ENCODE measurements at places on chromosomes 6 and 20.

DNA sequence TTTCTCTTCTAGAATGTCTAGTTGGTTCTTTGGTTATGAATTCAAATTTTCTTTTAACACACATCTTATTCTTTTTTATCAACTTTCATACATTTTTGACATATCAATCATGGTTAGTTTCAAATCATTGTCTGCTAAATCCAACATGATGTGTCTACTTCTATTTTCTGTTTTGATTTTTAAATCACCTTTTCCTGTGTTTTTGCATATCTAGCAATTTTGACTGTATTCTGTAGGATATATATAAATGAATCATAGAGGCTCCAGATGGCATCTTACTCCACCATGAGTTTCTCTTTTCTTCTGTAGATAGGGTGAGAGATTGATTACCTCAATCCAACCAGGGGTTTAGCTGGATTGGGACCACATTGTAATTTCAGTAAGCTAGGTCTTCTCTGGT is 34.3 kb upstream of the CARMIL1 start:
- DNase-seq, result no peak

GRCh38 chr6:48881551-48881950 is 581.5 kb downstream of the MMUT start:
- no peak for DNase-seq

GRCh38 chr6:29461021-29461814 is 4.3 kb downstream of the OR2H1 start:
- no peak for DNase-seq

DNA sequence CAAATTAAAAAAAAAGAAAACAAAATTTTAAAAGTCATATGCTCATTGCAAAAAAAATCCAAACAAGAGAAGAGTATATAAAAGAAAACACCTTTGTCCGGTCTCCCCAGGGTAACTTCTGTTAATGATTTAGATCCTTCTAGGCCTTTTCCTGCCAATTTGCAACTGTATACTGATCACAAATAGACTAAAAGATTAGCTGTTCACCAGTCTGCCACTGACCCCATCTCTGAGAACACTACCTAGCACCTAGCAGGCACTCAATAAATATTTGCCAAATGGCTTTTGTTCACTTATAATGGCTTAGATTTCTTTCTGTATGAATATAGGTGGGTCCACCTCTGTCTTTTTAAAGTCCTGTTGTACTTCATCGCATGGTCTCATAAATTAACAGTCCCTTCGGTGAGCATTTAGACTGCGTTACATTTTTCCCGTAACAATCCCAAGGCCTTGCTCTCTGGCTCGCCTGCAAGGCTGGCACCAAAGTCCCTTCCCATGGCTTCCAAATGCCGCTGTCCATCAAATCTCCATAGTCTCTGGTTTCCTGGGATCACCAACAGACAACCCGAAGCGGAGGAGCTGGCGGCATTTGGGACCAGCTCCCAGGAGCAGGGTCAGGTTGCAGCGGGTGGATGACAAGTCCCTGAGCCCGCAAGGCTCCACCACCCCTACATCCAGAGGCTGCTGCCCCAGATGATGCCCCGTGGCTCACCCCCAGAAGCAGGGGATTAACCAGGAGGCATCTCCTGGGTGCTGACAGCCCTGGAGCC is 11.8 kb downstream of the JPH2 start:
- DNase-seq, result no peak

DNA sequence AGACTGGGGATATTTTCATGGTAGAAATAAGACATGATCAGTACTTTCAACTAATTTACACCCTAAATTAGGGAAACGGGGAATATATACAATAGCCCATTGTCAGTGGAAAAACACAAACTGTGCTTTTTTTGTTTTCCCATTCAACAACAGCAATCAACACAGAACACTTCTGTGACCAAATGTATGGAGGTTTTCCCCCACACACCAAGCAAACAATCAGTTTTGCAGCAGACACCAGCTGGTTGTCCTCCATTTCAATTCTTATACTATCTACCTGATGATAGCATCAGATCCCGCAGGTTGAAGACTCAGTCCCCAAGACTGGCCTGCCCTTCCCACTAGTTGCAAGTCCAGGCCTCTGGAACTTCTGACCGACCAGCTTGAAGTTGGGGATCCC is 4.5 kb downstream of the HINT3 start:
- no peak for DNase-seq

GRCh38 chr20:35586751-35587425 is 28.7 kb upstream of the SPAG4 start:
- no peak for DNase-seq

GRCh38 chr6:128482642-128483041 is 37.8 kb downstream of the PTPRK start:
- DNase-seq, result no peak

DNA sequence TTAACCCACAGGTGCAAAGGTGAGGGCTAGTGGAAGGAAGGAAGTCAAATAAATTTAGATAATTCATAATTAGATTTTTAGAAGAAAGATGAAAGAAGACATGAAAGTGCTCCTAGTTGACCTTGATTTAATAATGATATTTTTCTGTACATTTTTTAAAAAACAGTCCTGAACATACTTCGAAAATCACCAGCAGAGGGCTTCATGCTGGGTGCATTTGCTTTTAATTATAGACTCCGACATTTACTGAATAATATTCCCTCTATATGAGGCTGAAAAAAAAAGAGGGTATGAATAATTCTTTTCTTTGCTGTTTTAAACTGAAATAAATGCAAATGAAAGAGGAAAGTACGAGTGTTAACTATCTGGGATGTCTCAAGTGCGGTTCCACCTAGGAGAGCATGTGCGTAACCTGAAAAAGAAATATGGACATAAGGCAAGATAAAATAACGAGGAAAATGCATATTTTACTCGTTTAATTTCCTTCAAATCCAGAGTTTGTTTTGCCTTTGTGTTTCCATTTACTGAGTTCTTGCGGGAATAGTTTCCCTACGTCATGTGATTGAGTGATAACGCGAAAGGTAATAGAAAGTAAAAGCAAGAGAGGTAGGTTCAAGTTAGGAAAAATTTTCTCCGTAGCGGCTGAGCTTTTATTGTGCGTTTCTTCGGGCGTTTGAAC is 3.1 kb upstream of the TFAP2B start:
- DNase-seq, result no peak

- DNase-seq, result no peak
These were observed 18.6 kb downstream of the RBM38 start for GRCh38 chr20:57409672-57410397.

- no peak for DNase-seq
These were observed 27.2 kb upstream of the SNX9 start for GRCh38 chr6:157795841-157796240.

GRCh38 chr6:34095741-34096140 is 50.1 kb downstream of the GRM4 start:
- DNase-seq, result no peak

GRCh38 chr6:133355922-133356321 is 114.8 kb downstream of the EYA4 start:
- no peak for DNase-seq

DNA sequence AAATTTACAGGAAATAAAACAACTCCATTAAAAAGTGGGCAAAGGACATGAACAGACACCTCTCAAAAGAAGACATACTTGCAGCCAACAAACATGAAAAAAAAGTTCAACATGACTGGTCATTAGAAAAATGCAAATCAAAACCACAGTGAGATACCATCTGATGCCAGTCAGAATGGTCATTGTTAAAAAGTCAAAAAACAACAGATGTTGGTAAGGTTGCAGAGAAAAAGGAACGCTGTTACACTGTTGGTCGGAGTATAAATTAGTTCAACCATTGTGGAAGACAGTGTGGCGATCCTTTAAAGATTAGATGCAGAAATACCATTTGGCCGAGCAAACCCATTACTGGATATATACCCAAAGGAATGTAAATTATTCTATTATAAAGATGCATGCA is 858.0 kb upstream of the FLRT3 start:
- no peak for DNase-seq

GRCh38 chr6:151276112-151276740 is 36.5 kb downstream of the AKAP12 start:
- DNase-seq, result no peak

DNA sequence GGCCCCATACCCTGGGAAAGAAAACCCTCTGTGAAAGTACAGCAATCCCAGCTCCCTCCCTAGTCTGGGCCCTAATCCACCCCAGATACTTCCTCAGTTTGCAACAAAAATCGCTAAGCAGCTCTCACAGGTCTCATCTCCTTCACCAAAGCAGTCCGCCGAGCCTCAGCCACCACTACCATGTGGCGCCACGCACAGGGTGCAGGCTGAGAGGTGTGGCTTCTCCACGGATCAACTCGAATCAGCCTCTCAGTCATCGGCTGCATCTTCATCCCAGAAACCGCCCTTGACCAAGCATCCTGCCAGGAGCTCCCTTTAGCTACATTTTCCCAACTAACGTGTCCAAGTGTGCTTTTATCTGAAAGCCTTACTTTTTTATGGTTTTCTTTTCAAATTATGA is 50.7 kb downstream of the ANKRD60 start:
- no peak for DNase-seq

DNA sequence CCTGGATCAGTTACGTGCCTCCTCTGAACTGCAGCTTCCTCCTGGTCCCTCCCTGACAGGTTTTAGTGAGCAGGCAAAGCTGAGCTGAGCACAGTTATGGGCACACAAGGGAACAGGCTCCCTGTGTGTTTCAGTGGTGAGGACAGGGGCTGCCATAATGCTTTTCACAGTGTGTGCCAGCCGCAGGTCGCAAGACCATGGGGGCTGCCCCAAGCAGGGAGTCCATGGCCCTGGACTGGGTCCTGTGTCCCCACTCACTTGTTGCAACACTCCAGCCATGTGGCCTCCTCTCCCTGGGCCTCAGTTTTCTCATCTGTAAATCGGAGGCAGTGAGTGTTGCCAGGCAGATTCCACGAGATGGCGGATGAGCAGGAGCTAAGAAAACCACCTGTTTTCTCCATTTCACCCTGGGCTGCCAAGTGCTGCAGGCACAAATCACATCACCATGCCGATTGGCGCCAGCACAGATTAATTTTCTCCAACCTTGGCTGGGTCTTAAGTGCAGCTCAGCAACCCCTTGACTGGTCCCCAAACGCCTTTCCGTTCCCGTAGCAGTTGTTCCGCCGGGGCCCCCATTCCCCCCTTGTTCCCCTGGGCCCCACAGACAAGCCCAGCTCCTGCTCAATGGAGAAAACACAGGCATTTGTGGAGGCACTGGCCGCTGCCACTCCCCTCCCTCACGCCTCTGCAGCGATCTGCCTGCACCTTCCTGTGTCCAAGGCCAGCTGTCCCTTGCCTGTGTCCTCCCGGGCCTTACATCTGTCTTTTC is 57.1 kb upstream of the NNAT start:
- no peak for DNase-seq

GRCh38 chr6:136471922-136472321 is 78.3 kb downstream of the MAP7 start:
- DNase-seq, result no peak

GRCh38 chr6:51633424-51633823 is 454.0 kb downstream of the PKHD1 start:
- DNase-seq, result no peak

DNA sequence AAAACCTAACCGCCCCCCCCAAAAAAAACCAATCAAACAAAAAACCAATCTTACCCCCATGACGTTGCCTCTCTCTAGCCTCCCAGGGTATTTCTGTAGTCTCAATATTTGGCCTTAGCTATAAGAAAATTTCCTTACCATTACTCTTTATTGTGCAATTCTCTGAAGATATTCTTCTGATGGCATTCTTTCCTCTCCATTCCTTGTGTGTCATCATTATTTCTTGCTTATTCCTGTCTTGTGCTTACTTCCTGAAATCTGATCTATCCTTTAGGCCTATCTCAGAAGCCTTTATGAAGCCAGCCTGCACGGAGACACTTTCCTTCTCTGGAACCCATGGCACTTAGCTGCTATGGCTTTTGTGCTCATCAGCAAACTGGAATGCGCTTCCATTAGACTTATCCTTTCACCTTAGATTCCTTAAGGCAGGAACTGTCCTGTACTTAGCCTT is 65.9 kb upstream of the DDR1 start:
- DNase-seq, result no peak

DNA sequence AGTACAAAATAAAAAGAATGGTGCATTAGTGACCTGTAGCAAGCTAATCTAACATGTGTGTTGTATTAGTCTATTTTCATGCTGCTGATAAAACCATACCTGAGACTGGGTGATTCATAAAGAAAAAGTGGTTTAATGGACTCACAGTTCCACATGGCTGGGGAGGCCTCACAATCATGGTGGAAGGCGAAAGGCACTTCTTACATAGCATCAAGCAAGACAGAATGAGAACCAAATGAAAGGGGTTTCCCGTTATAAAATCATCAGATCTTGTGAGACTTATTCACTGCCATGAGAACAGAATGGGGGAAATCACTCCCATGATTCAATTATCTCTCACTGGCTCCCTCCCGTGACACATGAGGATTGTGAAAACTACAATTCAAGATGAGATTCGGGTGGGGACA is 45.4 kb upstream of the AIG1 start:
- DNase-seq, result no peak

- DNase-seq, result no peak
These were observed 33.8 kb upstream of the LRRC1 start for GRCh38 chr6:53761036-53761435.

DNA sequence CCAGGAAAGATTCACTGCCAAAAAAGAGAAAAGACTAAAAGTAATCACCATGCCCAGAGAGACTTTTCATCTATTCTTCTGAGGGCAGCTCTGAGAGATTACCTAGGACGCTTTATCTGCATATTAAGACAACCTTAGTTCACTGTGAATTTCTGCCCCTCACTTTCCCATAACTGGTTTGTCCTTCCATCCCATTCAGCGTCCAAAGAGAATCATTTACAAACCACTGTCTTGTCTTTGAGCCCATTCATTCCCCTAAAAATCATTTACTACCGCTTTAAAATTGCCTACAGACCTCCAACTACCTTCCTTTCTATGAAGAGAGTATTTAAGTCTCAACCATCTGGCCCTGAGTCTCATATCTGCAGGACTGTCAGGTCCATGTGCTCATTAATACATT is 149.0 kb downstream of the PDSS2 start:
- no peak for DNase-seq

DNA sequence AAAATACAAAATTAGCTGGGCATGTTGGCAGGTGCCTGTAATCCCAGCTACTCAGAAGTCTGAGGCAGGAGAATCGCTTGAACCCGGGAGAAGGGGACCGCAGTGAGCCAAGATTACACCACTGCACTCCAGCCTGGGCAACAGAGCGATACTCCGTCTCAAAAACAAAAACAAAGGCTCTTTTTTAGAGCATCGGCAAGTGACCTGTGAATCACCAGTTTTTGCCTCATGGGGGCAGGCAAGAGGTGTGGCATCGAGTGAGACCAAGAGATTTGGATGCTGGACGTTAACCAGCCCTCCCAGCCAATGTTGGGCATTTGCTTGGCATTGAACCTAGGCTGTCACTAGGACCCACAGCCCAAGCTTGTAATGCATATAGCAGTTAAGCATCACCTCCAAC is 14.6 kb upstream of the CDK5RAP1 start:
- DNase-seq, result no peak

- no peak for DNase-seq
These were observed 17.6 kb downstream of the ZHX3 start for GRCh38 chr20:41299899-41300298.
